ENCODE measurements at places on chromosomes 11 and 22.

DNA sequence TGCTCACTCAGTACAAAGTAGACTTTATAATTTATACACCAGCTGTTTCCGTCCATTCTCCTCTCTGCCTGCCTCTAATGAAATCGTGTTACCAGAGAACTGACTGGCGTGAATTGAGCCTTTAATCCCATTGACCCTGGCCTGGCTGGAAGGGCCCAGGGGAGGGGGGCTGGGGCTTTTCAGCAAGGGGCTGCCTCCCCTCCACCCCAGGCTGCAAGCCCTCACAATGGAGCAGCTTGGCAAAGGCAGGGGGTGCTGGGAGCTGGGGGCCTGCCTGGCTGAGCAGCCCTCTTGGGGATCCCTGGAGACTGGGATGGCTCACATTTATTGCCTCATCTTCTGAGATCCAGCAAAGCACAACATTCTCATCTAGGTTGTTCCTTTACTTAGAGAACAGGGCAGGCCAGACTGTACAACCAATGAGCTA, 25.8 kb upstream of the LMO1 start:
- no peak for DNase-seq

DNA sequence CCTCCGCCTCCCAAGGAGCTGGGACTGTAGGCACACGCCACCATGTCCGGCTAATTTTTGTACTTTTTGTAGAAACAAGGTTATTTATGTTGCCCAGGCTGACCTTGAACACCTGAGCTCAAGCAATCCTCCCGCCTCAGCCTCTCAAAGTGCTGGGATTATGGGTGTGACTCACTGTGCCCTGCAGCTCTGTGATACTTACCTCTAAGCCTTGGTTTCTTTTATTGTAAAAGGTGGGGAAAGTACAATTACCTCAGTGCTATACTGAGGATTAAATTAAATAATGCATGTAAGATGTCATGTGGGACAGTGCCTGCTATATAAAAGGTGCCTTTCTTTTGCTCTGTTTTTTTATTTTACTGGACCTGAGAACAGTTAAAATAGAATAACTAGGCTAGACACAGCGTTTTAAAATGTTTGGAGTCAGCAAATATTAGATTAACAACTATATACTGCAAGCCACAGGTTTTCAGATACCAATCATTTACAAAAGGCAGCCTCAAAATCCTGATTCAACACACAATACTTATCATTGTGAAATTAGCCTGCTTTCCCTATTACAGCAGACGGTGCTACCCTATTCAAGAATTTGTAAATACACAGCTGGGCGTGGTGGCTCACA, 30.0 kb downstream of the PRR14L start:
- DNase-seq = no peak

DNA sequence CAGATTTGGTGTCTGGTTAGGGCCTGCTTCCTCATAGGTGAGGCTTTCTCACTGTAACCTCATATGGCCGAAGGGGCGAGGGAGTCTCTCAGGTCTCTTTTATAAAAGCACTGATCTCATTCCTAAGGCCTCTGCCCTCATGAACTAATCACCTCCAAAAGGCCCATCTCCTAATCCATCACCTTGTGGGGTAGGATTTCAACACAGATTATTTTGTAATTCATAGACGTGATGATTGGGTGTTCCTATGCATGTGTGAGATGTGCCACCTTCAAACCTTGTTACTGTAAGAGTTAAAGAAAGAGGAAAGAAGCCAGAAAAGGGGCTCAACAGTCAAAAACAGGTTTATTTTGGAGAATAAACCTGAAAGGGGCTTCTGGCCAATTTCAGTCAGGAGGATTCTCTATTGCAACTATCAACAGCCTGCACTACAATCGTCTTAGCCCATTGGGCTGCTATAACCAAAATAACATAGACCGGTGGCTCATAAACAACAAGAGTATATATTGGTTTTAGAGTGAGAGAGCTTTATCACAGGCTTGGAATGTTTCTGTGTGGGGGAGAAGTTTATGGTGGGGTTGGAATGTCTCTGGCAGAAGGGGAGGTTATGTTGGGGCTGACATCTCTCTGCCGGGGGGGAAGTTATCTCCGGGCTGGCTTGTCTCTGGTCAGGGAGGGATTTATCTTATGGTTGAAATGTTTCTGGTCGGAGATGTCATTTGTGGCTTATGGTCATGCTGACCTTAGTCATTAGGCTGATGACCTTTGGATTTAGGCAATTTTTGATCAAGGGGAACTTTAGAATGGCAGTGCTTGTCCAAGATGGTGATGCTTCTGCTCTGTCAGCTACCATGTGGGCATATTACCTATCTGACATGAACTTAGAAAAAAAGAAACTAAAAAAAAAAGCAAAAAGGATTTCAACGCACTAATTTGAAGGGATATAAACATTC, 35.1 kb downstream of the CSF2RB start:
- DNase-seq = no peak

DNA sequence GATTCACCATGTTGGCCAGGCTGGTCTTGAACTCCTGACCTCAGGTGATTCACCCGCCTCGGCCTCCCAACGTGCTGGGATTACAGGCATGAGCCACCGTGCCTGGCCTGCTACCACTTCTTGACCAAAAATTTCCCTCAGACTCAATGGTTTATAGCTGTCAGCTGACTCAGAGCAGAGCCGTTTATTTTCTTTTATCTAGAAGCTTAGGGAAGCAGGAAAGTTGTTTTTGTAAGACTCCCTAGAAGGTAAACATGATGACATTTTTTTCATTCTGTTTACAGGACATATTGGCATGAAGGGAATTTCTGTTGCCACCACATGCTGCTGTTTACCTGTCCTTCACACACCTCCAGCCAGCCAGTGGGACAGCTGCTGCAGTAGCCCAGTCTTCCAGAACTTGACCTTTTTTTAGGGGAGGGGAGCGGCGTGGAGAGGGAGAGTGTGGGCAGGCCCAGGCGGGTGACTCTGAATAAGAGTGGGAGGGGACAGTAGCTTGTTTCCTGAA, 56.1 kb upstream of the PTPRJ start:
- no peak for DNase-seq

Data from T-helper 17 cell (primary cell).